ENCODE measurements at places on chromosomes 2 and 18.

DNA sequence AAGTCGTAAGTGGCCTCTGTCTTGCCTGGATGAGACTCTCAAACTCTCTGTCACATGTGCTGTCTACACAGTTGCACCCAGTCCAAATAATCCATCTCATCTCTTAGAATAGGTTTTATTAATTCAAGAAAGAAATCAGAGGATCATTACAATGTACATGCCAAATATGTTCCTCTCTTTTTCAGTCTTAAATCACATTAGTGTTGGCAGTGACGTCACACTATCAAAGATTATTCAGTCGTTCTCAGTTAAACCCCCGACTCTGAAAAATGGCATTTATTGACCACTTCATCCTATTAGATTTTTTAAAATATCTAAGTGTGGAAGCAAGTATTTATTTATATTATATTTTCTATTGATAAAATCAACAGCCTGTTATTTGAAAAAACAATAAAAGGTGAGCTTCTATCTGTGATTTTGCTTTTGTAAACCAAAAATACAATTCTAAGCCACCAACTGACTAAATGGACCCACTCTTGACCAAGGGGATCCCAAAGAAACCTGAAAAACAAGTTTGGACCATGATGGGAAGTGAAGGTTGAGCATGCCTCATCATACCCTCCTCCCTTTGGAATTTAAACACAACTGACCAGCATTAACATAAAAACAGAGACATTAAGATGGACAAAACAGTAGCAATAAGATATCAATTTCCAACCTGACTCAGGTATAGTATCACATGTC lies 1894.4 kb upstream of the LRRTM1 start:
- DNase-seq, result no peak

DNA sequence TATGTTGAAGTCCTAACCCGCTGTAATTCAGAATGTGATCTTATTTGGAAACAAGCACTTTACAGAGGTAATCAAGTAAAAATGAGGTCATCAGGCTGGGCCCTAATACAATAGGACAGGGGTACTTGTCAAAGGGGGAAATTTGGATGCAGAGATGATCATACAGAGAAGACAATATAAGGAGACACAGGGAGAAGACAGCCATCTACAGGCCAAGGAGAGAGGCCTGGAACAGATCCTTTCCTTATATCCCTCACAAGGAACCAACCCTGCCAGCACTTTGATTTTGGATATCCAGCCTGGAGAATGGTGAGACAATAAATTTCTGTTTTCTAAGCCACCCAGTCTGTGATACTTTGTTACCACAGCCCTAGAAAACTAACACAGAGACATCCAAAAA lies 104.3 kb downstream of the METTL4 start:
- no peak for DNase-seq

GRCh38 chr2:46256563-46257142 lies 40.6 kb upstream of the EPAS1 start:
- no peak for DNase-seq

- DNase-seq, result no peak
Measured at GRCh38 chr2:45192481-45192880, 183.2 kb upstream of the SIX2 start.

GRCh38 chr18:24695168-24695567 lies 234.7 kb downstream of the HRH4 start:
- DNase-seq, result no peak

GRCh38 chr2:38905251-38905650 lies 15.6 kb downstream of the ARHGEF33 start:
- DNase-seq, result no peak

DNA sequence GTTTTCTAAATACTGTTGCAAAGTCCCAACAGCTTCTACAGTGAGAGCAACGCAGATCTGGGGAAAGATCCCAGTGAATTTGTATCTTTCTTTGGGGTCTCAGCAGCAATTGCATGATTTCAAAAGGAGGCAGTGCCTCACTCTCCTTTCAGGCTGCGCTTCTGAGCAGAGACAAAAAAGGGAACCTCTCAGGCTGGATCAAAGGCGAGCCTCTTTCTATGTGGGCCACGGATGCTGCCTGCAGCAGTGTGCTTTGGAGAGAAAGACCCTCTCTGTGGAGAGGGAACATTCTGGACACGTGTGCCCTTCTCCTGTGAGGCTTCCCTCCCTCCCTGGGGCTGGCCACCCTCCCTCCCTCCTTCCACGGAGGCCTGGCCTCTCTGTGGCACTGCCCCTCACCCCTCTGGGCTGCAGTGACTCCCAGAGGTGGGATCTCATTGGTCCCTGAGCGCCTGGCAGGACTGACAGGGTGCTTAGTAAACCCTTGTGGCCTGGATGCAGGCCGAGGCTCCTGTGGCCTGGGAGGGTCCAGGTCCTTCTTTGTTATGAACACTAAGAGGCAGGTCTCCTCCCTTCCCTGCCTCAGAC lies 21.6 kb upstream of the PDIA6 start:
- no peak for DNase-seq

- DNase-seq, result no peak
Measured at GRCh38 chr18:28079883-28080282, 97.0 kb downstream of the CDH2 start.

GRCh38 chr18:5456577-5457461 lies 87.0 kb downstream of the EPB41L3 start:
- DNase-seq, result no peak

GRCh38 chr18:37322492-37323035 lies 243.0 kb downstream of the CELF4 start:
- no peak for DNase-seq

- DNase-seq, result no peak
Measured at GRCh38 chr18:79879566-79879965, 71.9 kb downstream of the SLC66A2 start.

- no peak for DNase-seq
Measured at GRCh38 chr18:808086-808485, 4.0 kb downstream of the YES1 start.

DNA sequence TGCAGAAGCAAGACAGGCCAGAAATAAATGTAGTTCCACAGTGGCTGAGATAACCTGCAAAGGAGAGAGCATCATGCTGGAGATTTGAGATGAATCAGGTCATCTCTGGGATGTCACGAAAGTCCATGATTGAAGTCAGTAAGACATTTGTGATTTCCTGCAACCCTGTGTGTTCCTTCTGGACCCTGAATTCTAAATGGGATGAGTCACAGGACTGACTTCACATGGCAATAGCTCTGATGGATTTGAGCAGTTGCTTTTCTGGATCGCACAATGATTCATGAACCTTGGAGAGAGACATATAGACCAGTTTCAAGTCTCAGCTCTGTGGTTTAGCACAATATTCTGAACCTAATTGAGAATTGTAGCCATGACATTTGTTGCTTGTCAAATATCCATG lies 102.9 kb downstream of the TSN start:
- no peak for DNase-seq

- no peak for DNase-seq
Measured at GRCh38 chr2:84888401-84889276, 7.8 kb upstream of the TRABD2A start.

- DNase-seq, result no peak
Measured at GRCh38 chr18:79604913-79605880, 74.4 kb upstream of the CTDP1 start.

GRCh38 chr2:223598994-223599639 lies 3.0 kb downstream of the SCG2 start:
- DNase-seq, result no peak

Data from ureter (tissue), 1 donor.